ENCODE measurements at places on chromosomes 11 and 22. TPM values are rescaled to one million over a fixed set of nuclear protein-coding genes. Genes with fewer than 3 reads are reported as not detected.

KRTAP5-7 gene
- 0.63 TPM for total RNA-seq

PLAAT2 gene
- total RNA-seq = not detected

SLC7A4 gene
- total RNA-seq = not detected

IL10RA gene
- 18.3 TPM for total RNA-seq

ASCC2 gene
- total RNA-seq = 36.9 TPM

KCNK7 gene
- total RNA-seq = 0.93 TPM

DNA sequence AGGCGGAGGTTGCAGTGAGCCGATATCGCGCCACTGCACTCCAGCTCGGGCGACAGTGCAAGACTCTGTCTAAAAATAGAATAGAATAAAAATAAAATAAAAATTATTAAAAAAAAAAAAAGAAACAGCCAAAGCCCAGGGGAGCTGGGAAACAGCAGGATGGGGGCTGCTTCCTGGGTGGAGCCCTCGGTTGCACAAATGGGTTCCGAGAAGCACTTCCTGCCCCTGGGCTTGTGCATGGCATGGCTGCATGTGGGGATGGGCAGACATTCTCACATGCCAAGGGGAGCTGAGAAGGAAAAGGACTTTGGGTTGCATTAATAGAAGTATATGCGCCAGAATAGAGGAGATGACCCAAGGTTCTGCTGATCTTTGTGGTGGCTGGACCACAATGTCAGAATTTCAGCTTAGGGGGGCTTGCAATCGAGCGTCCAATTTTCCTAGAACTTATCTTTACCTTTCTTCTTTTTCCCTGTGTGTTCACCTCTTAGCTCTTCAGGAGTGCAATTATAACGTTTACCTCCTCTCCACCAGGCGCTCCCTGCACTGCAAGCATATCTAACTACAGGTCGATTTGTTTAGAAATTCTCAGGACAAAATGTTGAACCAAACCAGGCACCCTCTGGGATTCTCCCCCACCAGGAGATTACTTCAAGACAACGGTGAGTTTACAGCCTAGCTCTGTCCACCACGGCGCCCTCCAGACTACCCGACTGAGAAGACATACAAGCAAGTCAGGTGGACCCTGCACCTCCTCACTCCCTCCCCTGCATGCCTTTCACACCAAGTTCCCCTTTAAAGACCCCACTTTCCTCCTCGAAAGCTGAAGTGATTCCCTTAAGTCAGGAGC is 53.2 kb downstream of the SHISAL1 start:
- DNase-seq = no peak

DNA sequence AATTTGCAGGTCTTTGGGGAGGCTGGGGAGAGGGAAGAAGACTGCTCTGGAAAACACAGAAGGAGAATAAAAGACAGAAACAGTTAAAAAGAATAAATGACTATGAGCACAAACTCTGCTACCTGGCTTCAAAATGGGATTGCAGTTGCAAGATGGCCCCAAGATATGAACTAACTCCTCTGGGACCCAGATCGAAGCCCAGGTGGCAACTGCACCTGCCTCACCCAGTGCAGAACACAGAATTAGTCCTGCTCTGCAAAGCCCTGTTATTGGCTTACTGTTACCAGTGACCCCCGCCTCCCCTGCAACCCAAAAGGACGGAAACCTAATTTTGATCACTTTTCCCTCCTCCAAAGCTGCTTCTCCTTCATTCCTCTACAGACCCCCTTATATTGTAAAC is 35.9 kb upstream of the POU2AF1 start:
- peak; percentile 21 for DNase-seq

DNA sequence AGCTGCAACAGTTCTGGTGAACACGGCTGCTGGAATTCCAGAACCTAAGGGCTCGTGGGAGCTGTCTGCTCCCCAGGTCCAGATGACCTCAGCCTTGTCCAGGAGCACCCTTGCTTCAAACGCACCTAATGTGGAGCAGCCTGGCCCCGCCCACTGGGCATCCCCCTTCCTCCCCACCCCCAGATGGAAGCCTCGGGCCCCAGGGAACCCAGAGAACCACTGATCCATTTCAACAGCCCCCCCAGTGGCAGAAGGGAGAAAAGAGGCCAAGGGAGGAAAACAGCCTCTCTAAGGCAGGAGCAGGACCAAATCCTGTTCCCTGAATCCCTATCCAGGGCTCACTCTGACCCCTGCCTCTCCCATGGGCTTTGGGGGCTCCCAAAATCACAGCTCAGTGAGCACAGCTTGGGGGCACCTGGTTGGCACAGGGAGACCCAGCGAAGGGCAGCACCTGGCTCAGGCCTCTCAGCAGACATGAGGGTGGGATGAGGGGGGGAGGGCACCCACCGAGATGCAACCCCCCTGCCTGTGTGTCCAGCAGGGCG is 1.2 kb downstream of the CYTH4 start:
- DNase-seq = no peak

DNA sequence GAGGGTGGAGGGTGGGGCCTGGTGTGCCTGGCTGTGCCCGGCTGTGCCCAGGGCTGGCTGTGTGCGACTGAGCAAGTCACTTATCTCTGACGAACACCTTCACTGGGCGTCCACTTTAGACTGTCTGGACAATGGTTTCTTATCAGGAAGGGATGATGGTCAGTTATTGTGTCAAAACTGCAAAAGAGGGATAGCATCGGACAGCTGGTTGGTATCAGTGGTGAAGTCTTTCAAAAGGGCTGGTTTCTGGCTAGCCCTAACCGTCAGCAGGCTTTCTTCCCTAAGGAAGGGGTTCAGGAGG is 4.1 kb upstream of the MGAT3 start:
- no peak for DNase-seq

DNA sequence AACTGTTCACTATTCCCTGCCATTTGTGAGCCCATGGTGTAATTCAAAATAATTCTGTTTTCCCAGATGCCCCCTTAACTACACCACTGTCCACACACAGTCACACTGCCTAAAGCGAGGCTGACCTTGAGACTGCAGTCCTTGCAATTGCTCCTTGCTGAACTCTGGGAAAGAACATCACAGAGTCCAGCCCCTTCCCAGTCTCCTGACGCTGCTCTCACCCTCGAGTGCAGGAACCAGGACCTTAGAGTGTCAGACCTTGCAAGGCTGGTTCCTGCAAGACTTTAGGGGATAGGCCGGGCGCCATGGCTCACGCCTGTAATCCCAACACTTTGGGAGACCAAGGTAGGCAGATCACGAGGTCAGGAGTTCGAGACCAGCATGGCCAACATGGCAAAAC is 33.6 kb downstream of the AHNAK start:
- DNase-seq = no peak

DNA sequence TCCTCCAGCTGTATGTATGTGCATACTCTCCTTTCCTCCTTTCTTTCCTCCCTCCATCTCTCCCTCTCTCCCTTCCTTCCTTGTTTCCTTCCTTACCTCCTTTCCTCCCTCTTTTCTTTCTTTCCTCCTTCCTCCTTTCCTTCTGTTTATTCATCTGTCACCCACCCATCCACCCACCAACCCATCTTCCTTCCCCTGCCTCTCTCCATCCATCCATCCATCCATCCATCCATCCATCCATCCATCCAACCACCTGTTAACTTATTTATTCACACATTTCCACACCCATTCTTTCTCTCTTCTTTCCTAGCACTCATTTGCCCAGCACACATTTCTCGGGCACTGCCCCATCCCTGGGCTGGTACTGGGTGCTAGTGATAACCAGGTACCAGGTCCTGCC is 443.9 kb downstream of the MIAT start:
- DNase-seq = no peak

DNA sequence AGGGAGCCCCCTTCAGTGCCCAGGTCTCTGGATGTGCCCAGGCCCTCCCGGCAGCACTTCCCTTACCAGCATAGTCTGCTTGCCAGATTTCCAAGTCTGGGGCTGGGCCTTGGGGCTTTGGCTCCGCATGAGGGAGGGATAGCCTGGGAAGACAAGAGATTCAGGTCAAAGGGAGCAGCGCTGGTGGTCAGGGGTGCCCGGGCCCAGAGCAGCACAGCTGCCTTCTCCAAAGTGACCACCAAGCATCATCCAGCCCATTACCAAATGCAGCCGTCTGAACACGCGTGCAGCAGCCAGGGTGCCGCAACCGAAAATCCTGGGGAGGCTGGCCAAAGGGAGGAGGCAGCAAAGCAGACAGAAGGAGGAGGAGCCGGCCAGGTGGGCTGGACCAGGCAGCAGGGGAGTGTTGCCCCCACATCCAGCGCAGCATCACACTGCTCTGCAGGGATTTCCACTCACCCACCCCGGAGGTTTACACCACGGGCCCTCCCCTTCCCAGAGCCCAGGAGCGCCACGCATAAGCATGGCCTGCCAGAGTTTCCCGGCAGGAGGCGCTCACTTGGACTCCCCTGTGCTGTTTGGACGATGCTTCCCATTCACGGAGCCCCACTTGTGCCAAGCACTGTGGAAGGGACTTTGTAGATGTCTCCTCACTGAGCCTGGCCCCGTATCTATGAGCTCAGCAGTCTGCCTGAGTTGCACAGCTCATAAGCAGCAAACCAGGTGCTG is 22.5 kb downstream of the TRIM29 start:
- DNase-seq = no peak

DNA sequence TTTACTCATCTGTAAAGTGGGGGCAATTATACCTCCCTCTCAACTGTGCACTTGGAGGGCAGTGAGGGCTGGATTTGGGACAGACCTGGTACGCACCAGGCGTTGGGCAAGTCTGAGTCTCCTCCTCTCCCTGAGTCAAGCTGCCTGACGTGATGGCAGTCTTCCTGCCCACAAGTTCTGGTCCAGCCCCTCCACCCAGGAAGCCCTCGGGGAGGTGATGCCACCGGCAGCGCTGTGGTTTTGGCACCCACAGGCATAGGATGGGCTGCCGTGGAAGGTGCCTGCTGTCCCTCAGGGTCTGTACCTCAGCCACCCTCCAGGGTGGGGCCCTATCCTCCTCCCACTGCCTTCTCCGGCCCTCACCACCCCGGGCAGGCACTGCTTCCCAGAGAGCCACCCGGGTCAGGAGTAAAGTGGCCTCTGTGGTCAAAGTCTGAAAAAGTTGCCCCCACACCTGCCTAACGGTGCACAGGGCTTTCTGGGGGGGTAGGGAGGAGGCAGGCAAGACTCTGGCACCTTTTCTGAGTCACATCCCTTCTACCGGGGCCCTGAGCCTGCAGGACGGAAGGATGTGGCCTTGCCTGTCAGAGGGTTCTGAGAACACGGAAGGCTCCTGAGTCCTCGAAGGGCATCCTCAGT is 6.5 kb upstream of the APOBEC3H start:
- peak; percentile 62 for DNase-seq

- no peak for DNase-seq
Observed at GRCh38 chr11:2249189-2249916, 21.0 kb downstream of the ASCL2 start.

DNA sequence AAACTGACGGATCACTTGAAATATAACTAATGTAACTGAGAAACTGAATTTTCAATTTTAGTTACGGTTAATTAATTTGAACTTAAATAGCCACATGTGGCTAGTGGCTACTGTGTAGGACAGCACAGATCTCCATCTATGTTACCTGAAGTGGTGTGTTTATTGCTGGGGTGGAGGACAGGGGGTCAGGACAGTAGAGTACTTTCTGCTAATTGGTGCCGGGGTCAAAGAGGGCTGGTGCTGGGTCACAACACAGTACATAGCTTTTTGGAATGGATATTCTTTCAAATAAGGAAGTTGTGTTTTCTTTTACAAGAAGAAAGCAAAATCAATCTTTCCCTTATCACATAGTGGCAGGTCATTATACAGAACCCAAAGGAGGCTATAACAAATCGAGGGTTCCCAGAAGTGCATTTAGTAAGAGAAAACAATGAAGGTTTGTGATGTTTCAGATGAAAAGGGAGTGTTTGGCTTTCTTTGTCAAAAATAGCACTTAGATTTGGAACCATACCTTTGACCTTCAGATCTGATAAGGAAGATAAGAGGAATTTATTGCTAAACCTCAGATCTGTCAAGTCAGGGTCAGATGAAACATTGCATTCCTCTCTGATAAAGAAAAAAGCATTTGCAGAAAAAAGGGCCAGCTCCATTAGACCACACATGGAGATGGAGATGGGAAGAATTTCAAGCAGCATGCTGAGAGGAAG is 384.5 kb downstream of the AASDHPPT start:
- DNase-seq = no peak

DNA sequence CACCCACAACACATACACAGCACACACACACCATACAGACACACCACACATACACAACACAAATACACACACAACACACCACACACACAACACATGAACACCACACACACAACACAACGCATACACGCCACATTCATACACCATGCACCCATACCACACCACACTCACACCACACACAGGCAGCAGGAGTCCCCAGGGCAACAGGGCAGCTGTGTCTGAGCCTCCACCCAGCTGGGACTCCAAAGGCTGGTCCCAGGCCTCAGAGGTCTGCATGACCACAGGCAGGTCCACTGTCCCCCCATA is 3.3 kb upstream of the WNT7B start:
- no peak for DNase-seq

GRCh38 chr22:41816241-41816640 is 15.8 kb downstream of the CCDC134 start:
- DNase-seq = no peak
